ENCODE measurements at places on chromosomes 12 and 14.

DNA sequence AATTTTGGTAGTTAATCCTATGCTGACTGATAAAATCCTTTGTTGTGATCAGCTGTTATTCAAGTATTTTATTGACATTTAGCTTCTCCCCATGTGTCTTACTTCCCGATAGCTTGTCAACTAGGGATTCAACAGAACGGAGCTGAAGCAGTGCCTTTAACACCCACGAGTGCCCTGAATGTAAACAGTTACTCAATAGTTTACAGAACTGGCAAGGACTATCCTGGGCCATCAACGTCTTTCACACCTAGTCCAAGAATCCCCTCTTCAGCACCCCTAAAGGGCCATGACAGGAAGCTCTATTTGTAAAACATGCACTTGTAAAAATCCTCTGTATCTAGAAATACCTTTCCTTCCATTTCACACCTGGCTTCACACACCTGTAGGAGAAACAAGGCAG is 45.3 kb downstream of the SETD3 start:
- no peak for DNase-seq

- peak; percentile 39 for DNase-seq
Measured at GRCh38 chr14:103385929-103386712, 906 bp downstream of the MARK3 start.

GRCh38 chr12:52796839-52797528 is 1.1 kb upstream of the KRT3 start:
- DNase-seq, result no peak

GRCh38 chr12:23707270-23707669 is 242.2 kb downstream of the SOX5 start:
- DNase-seq, result no peak

DNA sequence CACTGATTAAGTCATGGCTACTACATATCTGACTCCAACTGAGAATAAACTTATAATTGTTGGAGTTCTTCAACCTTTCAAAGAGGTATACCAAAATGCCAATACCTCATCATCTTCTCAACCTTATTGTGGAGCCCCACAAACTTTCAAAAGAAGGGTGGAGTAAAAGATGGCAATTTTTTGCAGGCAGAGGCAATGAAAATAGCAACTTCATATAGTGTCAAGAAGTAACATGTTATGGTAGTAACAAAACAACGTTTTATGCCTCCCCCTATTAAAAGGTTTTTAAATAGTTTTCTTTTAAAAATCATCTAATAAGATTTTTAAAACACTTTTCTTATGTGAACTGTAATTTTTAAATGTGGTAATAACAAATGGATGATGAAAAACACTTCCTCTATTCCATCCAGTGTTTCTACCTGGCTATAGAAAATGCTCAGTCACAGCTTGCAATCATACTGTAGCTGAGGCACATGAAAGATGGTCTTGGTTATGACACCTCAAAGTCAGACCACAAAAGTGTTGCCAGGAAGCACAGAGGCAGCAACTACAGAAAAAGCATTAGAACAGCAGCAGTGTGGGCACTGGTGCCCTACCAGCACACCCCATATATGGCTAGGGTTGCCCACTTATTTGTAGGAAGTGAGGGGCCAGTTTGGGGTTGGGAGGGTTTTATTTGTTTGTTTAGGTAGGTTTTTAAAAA is 7.0 kb downstream of the PPP1R12A start:
- DNase-seq, result peak; percentile 46

GRCh38 chr14:22291406-22291805 is 297.6 kb downstream of the DAD1 start:
- no peak for DNase-seq

GRCh38 chr12:42716491-42716891 is 126.9 kb upstream of the PRICKLE1 start:
- no peak for DNase-seq

DNA sequence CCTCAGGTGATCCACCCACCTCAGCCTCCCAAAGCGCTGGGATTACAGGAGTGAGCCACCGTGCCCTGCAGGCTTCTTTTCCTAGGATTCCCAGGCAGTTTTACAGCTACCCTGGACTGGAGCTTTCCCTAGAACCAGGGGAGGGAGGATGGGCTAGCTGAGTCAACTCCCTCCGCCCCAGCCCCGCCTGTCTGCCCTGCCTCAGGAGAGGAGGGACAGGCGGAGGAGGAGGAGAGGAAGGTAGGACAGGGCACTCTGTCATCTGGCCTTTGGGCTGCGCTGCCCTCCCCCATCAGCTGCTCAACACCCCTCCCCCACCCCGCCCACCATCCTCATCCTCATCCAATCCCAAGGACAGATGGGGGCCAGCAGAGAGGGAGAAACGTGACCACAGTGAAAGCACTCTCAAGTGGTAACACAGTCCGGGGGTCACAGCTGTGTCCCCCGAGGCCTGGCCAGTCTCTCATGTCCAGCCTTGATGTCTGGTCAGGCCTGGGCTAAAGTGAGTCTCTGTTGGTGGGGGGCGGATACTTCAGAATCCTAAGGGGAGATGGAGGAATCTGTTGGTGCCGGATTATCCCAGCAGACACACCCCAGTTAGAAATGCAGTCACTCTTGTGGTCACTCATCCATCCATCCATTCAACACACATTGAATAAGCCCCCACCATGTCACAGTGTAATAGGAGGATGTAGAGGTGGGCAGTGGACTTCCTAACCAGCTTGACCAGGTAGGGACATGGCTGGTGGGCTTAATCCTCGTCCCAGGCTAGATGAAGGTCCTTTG is 12.3 kb downstream of the FIGNL2 start:
- no peak for DNase-seq

- no peak for DNase-seq
Measured at GRCh38 chr12:102913453-102914226, 3.4 kb downstream of the PAH start.

DNA sequence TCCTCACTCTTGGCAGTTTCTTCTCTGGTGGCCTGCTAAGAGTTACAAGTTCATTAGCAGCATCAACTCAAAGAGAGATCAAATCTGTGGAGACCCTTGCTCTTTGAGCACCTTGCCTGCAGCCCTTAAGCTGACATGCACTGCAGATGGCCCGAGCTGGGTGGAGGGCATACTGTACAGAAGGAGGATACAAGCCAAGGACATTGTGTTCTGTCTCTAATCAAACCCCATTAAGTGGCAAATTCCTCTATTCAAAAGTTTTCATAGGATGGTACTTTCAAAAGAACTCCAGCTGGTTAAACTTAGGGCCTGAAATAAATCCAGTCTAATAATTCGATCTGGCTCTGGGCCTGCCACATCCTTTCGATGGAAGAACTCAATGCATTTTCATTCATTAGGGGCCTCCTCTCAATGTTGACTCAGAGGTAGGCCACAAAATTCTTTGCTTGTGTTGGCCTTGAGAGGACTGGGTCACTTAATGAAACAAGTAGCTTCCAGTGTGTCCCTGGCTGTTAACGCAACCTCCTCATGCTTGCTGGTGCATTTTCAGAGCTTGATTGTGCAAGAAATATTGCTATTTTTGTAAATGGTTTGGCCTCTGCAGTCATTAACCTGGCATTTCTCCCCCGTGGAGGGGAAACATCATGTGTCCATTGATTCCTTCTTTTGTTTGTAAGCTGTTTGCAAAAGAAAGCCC is 318.2 kb downstream of the NUAK1 start:
- DNase-seq, result no peak

DNA sequence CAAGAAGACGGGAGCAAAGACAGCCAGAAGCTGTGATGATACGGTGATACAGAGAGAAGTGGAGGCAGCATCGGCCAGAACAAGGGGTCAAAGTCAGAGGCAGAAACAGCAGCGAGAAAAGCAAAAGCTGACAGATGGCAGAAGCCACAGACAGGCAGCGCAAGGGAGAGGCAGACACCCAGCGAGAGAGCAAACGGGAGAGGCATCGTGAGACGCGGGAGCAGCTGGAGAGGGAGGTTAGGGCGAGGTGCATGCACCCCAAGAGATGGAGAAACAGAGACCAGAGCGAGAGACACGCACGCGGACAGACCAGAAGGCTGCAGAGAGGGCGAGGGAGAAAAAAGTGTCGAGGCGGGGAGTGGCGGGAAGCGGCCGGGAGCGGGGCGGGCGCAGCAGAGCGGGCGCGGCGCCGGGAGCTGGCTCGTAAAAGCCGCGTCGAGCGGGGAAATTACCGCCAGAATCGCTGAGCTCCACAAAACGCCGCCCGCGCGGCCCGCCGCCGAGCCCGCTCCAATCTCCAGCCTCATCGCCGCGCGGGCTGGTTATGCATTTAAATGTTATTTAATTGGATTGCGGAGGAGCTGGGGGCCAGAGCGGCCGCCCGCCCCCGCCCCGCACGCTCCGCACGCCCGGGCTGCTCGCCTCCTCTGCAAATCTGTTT is 15.6 kb downstream of the SMUG1 start:
- no peak for DNase-seq

DNA sequence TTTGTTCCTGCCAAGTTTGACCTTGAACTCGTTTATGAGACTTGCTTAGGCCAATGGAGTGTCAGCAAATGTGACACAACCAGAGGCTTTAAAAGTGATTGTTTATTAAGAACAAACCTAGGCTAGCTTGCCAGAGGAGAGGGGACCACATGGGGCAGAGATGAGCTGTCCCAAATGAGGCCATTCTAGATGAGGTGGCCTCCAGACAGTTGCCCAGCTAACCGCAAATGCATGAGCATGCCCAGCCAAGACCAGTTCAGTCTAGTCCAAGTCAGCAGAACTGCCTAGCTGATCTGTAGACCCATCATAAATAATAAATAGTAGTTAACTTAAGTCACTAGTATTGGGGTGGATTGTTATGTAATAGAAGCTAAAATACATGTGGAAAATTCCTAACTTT is 172.8 kb upstream of the DYRK2 start:
- DNase-seq, result no peak

GRCh38 chr12:21941506-21942376 is 515 bp upstream of the ABCC9 start:
- no peak for DNase-seq

GRCh38 chr12:116687888-116688287 is 50.0 kb downstream of the SPRING1 start:
- DNase-seq, result peak; percentile 76

DNA sequence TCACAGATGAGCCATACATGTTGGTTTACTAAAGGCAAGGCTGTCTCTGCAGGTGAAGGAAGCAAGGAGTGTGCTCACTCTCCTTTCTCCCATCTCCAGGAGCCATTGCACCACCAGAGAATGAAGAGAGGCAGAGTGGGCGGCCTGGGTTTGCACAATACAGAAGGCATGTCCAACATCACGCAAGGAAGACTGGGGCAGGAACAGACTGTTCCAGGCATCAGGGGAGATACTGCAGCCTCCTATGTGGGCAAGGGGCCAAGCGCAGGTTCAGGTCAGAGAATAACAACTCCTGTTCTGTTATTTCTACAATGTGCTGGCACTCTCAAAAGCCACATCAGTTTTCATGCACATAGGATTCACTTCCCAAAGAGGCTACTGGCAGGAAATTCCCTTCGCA is 1.7 kb upstream of the TMEM229B start:
- DNase-seq, result no peak

DNA sequence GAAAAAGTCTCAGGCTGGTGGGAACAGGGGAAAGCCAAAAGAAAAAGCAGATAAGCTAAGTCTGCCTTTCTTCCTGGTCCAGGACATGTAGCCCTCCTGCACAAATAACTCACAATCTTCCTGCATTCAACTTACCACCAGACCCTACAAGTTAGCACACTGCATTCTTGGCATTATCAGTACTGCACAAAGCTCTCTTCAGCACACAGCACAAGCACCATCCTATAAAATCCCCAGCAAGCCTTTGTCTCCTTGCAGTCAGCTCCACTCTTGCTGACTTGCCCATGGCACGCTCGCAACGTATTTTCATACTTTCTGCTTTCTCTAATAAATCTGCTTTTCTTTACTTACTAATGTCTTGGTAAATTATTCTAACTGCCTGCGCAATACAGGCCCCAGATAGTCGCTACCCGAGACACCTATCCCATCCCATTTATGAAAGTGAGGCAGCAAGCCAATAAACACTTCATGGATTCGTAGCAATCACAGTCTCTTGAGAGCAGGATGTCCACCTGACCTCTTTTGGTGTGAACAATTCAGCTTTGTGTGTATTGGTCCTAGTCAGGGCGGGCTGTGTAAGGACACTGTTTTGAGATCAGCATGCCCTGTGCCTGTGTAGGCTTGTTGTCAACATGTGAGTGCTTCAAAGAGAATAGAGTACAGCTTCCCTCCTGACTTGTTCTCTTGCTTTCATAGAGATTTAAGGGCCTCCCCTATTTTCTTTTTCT is 49.0 kb downstream of the TMEM117 start:
- no peak for DNase-seq

- DNase-seq, result no peak
Measured at GRCh38 chr12:131454418-131455217, 256.3 kb upstream of the SFSWAP start.

DNA sequence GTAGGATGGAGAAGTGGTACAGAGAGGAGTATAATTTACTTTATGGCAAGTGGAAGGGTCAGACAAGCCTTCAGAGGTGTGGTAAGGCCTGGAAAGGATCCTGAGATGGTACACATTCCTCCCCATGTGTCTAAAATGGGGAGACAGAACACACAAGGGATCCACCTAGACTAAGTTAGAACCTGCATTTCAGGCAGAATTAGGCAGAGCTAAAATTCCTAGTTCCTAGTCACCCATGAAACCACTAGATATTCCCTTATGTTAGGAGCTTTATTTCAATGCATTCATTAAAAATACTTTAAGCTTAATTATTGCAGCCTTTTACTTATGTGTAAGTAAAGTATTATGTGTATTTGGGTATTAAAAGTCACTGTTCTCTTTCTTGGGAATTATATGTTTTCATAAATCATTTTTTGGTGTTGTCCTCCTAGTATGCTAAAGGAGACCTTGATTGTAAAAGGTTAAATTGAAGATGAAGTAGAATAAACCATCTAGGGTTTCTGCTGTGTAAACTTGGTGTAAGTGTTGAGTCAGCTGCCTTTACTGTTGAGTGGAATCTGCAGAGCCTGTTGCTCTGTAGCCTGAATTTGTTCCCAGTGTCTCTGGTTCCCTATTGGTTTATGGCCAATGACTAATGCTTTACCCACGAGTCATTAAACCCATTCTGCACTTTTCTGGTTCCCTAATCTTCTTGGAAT is 423.2 kb downstream of the ATP23 start:
- DNase-seq, result no peak

DNA sequence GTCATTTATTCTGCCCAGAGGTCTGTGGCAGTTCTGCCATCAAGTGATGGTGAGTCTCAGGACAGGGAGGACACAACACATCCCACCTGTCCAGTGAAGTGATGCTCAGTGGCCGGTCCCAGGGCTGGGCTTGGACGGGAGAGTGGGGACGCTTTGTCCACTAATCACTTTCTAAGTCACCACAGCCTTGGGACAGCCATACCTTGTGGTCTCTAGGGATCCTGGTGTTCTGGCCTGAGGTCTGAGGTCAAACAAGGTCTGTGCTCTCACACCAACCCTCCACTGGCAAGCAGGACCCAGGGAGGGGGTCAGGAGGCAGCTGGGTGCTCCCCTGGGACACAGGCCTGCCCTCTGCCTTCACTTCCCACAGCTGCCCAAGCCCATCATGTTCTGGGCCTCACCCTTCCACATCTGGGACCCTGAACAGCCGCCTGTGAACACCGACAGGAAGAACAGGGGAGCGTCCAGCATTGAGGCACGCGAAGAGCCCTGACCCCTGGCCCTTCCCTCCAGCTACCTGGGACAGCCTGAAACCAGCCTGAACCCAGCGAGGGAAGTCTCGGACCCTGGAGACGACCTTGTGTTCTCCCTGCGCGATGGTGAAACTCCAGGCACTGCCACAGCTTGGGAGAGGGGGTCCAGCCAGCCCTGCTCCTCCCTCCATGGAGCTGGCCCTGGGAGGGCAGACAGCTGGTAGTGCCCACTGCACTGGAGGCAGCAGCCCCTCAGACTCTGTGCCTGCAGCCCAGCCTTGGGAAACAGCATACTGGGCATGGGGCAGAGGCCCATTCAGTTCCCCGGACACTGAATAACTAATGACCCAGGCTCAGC is 19.7 kb upstream of the GPR132 start:
- DNase-seq, result no peak

GRCh38 chr12:21718944-21719650 is 55.4 kb downstream of the KCNJ8 start:
- no peak for DNase-seq
